H4 (cell line): ENCODE measurements at places on chromosomes 11 and 22.
A peak's percentile ranks its signal among the peaks of the same experiment; 100 is the strongest.

GRCh38 chr11:34999453-34999852 is 83.0 kb downstream of the PDHX start:
- DNase-seq, result no peak

DNA sequence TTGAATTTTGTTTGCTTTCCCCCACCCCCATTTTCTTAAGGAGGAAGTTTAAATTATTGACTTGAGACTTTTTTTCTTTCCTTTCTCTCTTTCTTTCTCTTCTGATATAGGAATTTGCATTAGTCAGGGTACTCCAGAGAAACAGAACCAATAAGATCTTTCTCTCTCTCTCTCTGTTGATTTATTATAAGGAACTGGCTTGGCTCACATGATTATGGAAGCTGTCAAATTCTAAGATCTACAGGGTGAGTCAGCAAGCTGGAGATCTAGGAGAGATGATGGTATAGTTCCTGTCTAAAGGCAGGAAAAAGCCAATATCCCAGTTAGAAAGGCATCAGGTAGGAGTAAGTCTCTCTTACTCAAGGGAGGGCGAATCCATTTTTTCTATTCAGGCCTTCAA is 64.0 kb downstream of the CCDC81 start:
- DNase-seq, result no peak

GRCh38 chr11:12508151-12508751 is 130.9 kb downstream of the PARVA start:
- no peak for DNase-seq

- no peak for DNase-seq
These were observed 76.1 kb downstream of the PIWIL3 start for GRCh38 chr22:24698266-24698926.

- DNase-seq, result peak; percentile 87
These were observed 19.3 kb downstream of the CREB3L1 start for GRCh38 chr11:46296528-46297448.

- DNase-seq, result no peak
These were observed 15.7 kb upstream of the NAV2 start for GRCh38 chr11:19696904-19697303.

GRCh38 chr11:1784761-1785650 is 21.3 kb upstream of the CTSD start:
- DNase-seq, result no peak

GRCh38 chr11:107408762-107409211 is 48.8 kb downstream of the CWF19L2 start:
- no peak for DNase-seq

GRCh38 chr22:17106785-17107546 is 14.2 kb downstream of the TMEM121B start:
- no peak for DNase-seq

GRCh38 chr11:14422052-14422813 is 63.2 kb upstream of the RRAS2 start:
- DNase-seq, result peak; percentile 97

DNA sequence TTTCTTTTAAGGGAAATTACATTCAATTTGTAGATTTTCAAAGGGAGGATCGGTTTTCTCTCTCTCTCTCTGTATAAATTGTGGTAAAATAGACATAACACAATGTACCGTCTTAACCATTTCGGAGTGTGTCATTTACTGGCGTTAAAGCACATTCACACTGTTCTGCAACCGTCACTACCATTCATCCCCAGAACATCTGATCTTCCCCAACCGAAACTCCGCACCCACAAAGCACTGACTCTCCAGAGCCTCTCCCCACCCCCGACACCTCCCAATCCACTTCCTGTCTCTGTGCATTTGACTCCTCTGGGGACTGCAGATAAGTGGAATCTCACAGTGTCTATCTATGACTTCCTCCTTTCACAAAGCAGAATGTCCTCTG is 15.9 kb upstream of the GRAMD4 start:
- no peak for DNase-seq

DNA sequence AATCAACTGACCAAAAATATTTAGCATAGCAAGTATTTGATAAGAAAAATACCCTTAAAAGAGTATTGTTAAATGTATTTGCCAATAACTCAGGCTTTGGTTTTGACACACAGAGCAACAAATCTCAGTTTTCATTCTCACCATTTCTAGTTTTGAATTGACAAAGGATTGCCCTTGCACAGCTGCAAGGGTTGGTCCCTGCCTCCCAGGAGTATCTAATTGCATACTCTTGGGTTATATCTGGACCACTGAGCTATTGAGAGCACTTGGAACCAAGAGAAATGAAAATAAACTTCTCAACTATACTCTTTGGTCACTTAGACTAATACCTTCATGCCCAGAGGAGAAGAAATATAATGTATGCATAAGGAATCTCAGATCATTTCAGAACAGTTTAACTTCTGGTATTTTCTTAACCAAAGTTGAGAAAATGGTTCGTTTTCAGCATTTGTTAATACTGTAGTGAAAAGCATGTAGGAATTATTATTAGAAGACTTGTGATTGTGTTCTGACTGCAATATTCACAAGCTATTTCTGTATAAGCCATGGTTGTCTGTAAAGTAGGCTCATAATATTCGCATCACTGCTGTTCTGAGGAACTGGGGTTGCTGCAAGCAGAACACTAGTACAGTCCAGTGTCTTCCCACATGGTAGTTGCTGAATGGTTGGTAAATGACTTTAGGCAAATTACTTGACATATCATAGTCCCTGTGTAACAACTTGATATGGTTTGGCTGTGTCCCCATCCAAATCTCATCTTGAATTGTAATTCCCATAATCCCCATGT is 7.9 kb downstream of the C2CD3 start:
- no peak for DNase-seq

DNA sequence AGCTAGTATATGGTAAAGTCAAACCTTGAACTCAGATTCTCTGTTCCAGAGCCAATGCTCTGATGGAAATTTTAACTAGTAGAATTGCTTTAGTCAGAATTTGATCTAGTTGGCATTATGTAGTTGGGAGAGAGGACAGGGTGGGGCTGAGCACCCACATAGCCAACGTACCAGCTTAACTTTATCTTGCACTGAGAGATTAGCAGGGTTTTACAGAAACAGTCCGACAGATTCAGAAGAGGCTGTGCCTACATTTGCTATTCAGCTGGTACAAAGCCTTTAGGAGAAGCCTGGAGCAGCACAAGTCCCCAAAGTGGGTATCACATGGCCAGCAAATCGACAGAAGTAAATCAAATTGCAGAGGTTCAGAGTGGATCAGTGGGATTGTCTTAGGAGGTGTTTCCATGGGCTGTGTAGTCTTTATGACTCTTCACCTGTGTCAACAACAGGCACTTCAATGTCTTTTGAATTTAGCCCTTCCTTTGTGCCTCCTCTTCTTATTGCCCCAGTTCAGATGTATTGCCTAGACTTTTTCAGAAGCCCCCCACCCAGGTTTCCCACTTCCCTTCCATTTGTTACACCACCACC is 7.3 kb upstream of the CSRP3 start:
- no peak for DNase-seq

GRCh38 chr11:61163714-61164605 is 2.7 kb upstream of the VPS37C start:
- DNase-seq, result no peak

GRCh38 chr11:67265633-67266448 is 432 bp upstream of the GRK2 start:
- DNase-seq, result no peak
